ENCODE measurements at places on chromosomes 7 and 10.
A peak's percentile ranks its signal among the peaks of the same experiment; 100 is the strongest.

GRCh38 chr10:61870526-61870895 is 31.0 kb upstream of the ARID5B start:
- no peak for DNase-seq

DNA sequence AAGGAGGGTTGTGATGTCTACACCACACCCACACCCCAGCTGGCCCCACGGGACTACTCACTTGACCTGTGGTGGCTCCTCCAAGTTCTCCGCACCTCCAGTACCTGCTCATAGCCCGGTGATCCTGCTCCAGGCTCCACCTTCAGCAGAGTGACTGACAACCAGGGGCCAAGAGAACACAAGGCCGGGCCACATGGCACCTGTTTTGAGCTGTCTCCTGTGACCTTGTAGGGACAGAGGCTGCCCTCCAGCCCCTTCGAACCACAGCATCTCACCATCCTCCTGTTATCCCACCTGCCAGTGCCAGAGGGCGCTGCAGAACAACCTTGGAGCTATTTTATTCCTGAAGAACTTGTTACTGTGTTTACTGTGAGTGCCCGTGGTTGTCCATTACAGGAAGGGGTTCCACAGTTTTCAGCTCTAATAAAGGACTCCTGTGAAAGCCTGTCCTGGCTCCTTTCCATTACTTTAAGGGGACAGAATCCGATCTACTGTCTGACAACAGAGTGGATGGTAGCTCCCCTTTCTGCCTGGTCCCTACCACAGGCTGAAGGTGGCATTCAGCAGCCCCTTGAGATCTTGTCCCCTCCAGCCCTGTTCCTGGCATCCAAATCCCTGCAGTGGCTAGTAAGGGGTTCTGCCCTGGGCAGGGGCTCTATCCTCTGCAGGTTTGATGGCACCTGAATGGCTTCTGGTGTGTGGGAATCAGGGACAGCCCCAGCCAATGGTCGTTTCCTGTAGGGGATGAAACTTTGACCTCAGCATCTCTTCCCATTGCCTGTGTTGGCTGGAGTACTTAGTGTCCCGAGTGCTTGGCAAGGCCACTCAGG is 50.8 kb downstream of the C10orf120 start:
- DNase-seq, result peak; percentile 63

GRCh38 chr10:16231734-16232435 is 204.9 kb upstream of the PTER start:
- no peak for DNase-seq

DNA sequence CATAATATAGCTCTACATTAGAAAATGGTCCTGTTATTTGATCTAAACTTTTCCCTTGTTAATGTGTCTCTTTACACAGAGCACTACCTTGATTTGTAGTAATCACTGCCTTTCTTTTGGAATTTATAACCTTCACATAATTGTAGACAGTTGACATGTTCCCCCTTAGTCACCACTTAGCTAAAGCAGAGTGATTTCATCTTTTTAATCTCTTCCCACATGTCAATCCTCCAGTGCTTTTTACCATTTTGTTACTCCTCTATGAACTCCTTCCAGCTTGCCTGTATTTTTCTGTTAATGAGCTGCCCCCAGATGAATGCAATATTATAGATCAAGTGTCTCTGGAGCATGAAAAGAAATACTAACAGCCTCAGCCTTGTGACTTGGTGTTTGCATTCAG is 2.6 kb upstream of the PPP1R3A start:
- DNase-seq, result no peak

DNA sequence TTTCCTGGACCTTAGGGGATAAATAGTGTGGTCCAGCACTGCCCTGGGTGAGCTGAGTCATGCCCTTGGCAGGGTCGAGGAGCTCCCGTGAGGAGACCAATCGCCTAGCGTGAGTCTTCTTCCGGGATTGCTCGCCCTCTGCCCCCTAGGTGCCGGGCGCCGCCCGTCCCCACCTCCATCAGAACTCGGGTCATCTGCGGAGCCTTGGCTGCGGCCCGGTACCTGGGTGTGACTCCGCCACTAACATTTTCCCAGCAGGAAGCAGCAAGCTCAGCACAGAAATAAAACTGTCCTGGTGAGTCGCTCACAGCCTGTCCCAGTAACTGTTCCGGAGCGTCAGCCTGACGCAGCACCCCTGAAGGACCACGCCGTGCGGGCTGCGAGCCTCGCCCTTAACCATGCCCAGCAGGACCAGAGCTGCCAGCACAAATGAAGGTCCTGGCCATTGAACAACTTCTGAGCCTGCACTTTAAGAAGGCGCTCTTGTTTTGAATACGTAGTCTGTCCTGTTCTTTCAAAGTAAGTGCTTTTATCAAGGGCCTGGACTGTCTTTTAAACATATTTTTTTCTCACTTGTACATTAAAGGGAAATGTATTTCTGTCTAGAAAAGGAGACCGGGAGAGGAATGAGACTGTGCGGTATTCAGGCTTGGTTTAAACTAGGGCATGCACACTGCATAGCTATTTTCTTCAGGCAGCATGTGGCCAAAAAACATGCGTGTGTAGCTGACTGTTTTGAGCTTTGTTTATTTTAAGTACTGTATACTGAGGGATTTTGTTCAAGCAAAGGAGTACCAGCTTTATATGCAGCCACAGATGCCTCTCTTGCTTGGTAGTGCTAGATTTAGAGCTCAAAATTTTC is 136.7 kb downstream of the HECW1 start:
- no peak for DNase-seq

DNA sequence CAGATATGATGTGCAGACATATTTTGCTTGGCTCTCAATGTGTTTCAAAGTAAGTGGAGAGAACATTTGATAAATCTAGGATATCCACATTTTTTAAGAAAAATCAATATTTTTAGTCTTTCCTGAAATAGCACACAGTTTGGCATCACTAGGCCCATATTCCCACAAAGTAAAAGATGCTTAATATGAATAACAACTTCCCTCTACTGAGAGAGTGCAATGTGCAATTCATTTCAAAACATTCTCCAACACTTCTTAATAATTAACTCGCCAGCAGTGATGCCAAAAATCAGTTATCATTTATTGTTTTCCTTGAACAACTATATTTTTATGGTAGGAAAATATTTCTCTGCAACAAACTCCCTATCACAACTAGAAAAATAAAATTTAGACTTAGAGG is 800.2 kb upstream of the MBL2 start:
- DNase-seq, result no peak

DNA sequence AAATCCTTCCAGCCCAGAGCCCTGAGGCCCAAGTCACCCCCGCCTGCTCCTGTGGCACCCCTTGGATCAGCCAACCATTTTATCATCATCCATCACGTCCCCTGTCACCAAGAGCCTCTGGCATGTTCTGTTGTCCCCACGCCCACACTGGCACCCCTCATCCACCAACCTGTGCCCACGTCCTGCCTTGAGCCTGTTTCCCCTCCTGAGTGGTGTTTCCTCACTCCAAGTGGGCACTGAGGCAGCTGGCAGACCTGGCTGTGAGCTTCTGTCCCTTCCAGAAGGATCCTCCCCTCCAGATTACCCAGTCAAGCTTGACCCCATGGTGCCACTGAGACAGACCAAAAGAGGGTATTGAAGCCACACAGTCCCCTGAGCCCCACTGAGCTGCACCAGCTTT is 71.4 kb upstream of the ANTXRL start:
- DNase-seq, result no peak

DNA sequence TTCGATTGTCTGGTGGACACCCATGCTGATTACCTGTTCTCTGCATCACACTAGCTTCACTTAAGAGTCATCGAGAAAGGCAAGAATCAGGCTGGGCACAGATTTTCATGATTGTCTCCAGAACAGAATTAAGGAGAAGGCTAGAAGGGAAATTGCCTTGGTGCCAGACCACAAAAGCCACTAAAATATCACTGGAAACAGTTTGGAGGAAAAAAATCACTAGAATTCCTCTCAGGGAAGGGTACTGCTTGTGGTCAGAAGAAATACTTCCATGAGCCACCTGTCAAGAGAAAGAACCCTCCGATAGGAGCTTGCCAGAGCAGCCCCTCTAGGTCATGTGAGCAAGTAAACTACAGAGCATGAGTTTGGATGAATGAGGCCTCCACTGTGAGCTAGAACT is 269.3 kb upstream of the TEX47 start:
- DNase-seq, result no peak

- no peak for DNase-seq
These were observed 4.0 kb downstream of the MTG1 start for GRCh38 chr10:133397938-133398337.

DNA sequence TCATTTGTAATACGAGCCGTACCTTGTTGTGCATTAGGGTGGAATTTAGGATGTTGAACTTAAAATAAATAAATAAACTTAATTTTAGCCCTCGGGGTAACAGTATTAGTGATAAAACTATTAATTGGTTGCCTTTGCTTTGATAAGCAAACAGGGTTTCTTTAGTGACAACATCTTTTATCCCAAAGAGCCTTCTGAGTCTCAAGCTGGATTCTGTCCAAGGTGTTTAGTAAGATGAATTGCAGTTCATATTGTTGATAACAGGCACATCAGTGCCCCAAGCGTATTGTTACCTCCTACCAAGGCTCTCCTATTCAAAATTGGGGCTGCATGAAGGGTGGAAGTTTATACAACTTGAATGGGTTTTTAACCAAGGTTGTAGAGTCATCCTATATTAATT is 144.4 kb upstream of the CELF2 start:
- DNase-seq, result peak; percentile 58

DNA sequence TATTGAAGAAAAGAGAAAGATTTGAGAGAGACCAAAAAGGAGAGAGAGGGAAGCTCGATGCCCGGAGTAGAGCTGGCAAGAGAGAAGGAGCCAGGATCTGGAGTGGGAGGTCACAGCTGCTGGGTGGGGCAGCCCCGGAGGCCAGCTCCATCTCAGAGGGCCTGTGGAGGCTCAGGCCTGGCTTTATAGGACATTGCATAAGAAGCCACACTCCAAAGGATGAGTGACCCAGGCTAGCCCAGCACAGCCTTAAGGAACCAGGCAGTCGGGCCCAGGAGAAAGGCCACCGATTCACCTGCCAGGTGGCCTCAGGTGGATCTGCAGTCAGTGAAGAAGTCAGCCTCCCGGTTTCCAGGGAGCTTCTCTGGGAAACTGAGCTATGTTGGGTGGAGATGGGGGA is 676 bp downstream of the PLAC9 start:
- DNase-seq, result no peak

- no peak for DNase-seq
These were observed 22.4 kb downstream of the FBXW4 start for GRCh38 chr10:101672536-101672935.

DNA sequence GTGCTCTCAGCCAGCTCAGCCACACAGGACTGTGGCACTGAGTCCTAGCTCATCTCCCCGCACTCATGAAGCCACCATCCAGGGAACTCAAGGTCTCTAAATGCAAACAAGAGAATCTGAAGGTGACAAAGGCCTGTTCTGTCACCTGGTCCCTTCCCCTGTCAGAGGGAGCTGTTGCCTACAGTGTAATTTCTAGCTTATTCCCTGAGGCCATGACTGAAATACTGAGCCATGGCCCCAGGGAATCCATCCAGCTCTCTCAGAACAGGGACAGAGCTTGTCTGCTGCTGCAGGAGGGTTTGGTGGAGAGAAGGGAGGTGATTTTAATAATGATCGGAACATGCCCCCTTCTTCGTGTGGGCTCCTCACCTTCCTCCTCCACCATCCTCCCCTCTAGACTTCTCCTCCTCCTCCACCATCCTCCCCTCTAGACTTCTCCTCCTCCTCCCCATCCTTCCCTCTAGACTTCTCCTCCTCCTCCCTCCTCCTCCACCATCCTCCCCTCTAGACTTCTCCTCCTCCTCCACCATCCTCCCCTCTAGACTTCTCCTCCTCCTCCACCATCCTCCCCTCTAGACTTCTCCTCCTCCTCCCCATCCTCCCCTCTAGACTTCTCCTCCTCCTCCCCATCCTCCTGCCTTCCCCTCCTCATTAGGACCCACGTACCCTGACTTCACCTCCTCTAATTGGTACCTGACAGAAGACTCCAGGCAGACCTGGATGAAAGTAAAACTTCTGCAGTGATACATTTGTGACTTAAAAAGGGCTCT is 338.0 kb upstream of the MKI67 start:
- peak; percentile 78 for DNase-seq

DNA sequence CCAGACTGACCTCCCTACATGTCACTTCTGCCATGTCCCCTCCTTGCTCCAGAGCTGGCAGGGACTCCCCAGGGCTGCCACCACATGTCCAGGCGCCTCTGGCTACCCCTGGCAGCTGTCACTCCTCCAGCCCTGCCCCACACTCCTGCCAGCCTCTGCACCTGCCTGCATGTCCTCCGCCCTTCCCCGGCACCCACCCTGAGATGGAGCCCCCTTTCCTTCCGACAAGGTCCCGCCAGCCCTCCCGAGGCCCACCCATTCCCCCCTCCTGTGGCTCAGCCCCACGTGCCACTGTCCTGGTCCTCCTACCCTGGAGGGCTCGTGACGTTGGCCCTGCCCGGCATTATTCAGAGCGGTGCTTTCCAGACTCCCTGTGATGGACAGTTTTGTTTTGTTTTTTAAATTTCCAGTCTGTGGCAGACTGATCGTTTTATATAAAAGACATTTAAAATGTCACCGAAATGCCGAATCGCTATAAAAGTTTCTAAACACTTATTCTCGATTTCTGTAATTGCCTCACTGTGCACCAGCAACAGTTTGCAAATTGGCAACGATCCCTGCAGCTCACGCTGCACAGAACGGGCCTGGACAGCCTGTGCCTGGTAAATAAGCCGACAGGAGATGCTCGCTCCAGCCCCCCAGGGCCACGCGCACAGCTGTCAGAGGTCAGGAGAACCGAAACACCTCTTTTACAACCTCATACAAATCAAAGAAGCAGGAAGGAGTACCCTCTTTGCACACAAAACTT is 111.1 kb upstream of the SH2B2 start:
- DNase-seq, result no peak

GRCh38 chr10:84088626-84089025 is 50.7 kb upstream of the GHITM start:
- DNase-seq, result no peak

GRCh38 chr10:49632406-49633317 is 18.8 kb downstream of the CHAT start:
- DNase-seq, result no peak

DNA sequence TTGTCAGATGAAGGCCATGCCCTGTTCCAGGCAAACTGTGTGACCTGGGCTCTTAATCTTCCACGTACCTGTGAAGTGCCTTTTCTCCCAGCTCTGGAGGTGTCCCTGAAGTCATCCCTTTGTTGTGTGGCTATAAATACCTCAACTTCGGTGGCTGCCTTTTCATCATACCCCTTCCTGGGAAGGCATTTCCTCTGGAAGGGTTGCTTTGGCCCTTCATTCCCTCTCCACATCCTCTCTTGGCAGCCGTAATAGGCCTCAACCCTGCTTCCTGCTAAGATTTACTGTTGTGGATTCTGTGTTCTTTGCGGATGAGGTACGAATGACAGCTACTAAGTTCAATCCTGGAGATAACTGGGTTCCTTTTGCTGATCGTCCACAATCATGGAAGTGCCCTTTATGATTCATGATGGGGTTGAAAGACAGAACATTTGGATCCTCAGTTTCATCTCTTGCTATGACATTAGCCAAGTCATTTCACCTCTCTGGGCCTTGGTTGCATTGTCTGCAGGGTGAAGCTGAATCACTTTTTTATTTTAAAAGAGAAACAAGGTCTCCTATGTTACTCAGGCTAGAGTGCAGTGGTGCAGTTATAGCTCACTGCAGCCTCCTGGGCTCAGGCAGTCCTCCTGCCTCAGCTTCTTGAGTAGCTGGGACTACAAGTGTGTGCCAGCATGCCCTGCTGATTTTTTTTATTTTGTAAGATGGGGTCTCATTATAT is 23.6 kb downstream of the FKBP6 start:
- DNase-seq, result peak; percentile 47

GRCh38 chr10:96678725-96679124 is 41.6 kb downstream of the PIK3AP1 start:
- DNase-seq, result no peak

Data from lung microvascular endothelial cell (primary cell).